Right lung (tissue), 10 donors: ENCODE measurements at places on chromosomes 12 and 14. TPM values are rescaled to one million over a fixed set of nuclear protein-coding genes. Genes with fewer than 3 reads are reported as not detected.

DNA sequence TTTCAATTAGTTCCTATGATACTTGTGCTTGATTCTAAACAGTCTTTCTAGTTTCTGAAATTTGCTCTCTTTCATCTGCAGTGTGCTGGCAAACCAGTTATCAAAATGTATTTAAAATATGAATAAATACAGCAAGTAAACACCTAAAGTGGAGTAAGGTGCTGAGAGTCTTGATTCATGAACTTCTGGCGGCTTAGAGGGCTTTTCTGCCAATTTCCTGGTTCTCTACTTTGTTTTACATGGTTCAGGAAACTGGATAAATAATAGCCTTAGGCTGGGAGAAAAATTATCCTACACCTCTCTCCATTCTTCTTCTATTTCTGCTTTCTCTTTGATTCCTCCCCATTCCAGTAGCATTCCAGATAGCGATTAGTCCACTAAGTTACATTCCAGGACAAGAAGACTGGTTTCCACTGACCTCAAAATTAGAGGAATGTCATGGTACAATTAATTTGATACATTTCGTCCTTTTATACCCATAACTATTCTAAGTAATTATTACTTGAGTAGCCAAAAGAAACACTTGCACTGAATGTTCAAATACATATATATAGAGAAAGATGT is 14.9 kb downstream of the ATP2B1 start:
- no peak for DNase-seq

Gene ZCRB1
- 83.3 TPM for polyA plus RNA-seq

Gene PMCH
- 0.99 TPM for polyA plus RNA-seq

DNA sequence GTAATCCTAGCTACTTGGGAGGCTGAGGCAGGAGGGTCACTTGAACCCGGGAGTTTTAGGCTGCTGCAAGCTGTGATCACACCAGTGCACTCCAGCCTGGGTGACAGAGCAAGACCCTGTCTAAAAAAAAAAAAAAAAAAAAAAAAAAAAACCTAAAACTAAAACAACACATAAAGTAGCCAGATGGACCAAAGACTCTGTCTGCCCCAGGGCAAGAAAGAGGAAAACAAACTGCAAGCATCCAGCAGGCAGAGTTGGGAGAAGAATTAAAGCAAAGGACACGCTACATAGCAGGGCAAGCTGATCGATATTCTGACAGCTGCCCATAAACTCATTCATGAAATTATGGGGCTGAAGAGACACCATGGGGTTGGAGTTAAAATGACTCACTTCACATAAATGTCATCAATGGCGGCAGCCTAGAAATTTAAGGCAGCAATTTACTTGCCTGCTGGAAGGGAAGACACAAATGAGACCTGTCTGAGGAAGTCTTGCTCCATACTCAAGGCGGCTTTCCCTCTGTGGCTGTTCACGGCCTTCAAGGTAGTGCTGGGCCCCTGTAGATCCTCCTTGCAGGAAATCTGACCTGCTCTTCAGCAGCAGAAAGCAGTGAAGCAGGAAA is 259.1 kb upstream of the FKBP4 start:
- DNase-seq = no peak

DNA sequence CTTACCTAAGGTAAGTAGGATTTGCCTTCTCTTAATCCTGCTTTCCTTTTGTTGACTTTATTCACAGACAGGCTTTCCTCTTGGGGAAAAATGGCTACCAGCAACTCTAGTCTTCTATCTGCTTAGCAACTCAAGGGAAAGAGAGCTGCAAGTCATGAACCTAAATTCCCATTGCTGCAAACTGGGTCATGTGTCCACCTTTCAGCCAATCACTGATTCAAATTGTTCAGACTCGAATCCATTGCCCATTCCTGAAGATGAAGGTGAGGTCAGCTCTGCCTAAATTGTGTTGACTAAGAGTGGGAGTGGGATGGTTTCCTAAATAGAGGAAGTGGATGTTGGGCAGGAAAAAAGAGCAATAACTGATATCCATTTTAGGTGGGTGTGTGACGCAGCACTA is 7.7 kb downstream of the FBXW8 start:
- no peak for DNase-seq

GRCh38 chr14:34187061-34187460 is 236.2 kb upstream of the EGLN3 start:
- no peak for DNase-seq

Gene RHNO1
- polyA plus RNA-seq = 34.9 TPM

GRCh38 chr14:106831322-106831720 is 1304.9 kb downstream of the TMEM121 start:
- no peak for DNase-seq

DNA sequence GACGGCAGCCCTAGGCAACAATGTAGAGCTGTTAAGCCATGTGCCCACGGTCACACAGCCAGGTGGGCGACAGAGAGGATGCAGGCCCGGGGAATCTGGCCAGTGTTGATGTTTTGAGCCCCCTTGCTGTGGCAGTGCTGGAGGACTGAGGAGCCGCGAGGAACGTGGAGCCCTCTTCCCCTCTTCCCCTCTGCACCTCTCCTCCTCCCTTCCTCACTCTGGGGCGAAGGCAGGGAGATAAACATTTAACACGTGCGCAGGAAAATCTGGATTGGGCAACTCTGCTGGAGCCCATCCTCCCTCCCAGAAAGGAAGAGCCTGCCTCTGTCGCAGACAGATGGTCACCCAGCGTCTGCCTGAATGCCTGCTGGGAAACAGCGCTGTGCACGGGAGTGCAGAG is 376.8 kb downstream of the FUT8 start:
- no peak for DNase-seq

DNA sequence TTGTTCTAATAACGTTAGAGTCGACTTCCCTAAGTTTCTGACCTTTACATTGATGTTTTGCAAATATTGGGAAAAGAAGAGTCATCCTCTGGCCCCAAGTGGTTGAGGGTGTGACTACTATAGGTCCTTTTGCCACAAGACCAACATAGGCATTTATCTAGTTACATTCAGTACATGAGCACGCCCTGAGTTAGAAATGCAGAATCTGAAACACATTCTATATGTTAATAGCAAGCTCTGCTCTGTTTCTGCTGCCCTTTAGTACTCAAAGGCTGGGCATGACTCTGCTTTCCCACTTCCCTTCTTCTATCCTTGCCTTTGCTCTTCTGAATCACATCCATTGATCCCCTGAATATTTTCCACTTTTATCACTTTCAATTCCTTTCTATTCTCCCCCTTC is 115.1 kb upstream of the PTPRB start:
- DNase-seq = no peak

Gene CMA1
- 0.26 TPM for polyA plus RNA-seq

- no peak for DNase-seq
These were observed 553 bp downstream of the CNPY2 start for GRCh38 chr12:56315249-56315621.

DNA sequence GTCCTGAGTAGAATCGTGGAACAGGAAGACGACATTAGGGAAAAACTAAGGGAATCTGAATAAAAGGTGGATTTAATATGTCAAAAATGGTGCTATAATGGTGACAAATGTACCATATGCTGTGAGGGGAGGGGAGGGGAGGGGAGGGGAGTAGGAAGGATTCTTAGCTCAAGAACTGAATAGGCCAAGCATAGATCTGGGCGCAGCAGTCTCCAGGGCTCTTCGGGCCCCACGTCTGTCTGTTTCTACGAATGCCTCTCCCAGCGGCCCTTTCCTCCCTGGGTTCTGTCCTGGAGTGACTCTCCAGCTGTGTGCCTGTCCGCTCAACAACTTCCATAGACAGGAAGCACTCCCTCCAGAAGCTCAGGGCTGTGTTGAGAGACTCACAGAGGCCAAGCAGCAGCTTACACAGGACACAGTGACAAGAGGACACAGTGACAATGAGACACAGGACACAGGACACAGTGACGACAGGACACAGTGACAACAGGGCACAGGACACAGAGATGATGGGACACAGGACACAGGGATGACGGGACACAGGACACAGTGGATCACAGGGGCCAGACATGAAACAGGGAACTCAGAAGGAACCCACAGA is 42.4 kb upstream of the PPP2R5C start:
- DNase-seq = no peak

GRCh38 chr12:102317155-102317554 is 119.5 kb upstream of the PMCH start:
- DNase-seq = no peak

DNA sequence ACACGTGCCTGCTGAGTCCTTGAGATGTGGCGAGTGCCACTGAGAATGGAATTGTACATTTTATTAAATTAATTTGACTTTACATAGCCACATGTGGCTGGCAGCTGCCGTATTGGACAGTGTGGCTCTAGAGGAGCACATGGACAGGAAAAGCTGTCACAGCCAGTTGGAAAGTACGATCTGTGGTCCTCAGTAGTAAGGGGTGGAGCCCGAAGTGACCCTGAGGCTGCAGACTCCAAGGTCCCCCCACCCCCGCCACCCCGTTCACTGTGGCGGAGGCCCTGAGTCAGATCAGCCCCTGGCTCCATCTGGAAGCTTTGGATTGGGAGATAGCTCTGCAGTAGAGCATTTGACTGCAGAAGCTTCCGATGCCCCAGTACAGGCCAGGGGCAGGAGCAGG is 25.8 kb upstream of the BEGAIN start:
- no peak for DNase-seq

Gene RTN1
- polyA plus RNA-seq = 4.4 TPM

GRCh38 chr12:54749191-54749818 is 101.1 kb upstream of the DCD start:
- DNase-seq = peak; percentile 25

GRCh38 chr12:130632642-130633041 is 83.5 kb downstream of the RIMBP2 start:
- DNase-seq = peak; percentile 36

GRCh38 chr12:51077930-51078329 is 5.5 kb downstream of the CSRNP2 start:
- no peak for DNase-seq
